NCI-H510A (cell line): ENCODE measurements at places on chromosomes 4 and X.
A peak's percentile ranks its signal among the peaks of the same experiment; 100 is the strongest.

DNA sequence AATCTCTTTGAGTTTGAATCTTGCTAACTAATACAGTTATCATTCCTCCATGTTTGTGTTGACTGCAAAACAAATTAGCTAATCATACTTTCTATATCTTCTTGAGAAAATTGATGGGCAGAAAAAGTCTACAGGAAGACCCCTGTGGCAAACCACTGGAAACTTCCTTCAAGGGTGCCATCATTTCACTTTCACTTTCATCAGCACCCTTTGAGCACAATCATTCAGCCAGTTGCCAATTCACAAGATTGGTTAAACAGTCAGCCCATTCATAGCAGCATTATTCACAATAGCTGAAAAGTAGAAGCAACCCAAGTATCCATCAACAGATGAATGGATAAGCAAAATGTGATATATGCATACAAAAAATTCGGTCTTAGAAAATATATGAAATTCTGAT lies 101.5 kb downstream of the CCDC160 start:
- no peak for DNase-seq

- no peak for DNase-seq
Observed at GRCh38 chrX:42694260-42694815, 83.6 kb downstream of the PPP1R2C start.

DNA sequence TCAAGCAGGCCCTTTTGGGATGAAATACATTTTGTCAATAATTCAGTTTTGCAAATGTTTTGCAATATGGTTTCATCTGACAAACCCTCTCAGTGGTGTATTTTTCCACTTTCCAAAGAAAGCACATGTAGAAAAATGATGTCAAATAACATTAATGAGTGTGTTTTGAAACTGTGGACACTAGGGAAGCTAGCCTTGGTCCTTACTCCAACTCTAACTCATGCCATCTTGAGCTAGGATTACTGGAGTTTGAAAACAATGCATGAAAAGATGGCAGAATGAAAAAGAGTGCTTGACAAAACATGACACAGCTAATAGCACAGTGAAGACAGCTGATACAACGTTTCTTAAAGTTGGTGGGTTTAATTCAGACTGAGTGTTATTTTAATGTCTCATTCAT lies 41.4 kb downstream of the HAND2 start:
- no peak for DNase-seq

DNA sequence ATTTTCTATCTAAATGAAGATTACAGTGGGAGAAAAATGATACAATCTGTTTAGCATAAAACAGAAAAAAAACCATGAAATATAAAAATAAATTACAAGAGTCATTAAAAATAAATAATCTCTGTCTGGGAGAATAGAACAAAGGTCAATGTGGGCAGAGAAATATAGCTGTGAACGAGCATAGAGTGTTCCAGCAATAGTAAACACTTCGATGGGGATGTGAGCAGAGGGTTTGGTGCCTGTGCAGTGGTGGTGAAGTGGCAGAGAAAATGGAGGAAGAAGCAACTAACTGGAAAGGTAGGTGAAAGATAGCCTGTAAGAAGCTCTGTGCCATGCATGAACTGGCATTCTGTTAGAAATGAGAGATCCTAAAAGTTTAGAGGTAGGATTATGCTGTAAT lies 64.9 kb downstream of the ANKRD50 start:
- no peak for DNase-seq

GRCh38 chr4:121330180-121330665 lies 50.6 kb downstream of the QRFPR start:
- no peak for DNase-seq

GRCh38 chr4:168411318-168412150 lies 68.8 kb downstream of the DDX60L start:
- DNase-seq, result no peak

DNA sequence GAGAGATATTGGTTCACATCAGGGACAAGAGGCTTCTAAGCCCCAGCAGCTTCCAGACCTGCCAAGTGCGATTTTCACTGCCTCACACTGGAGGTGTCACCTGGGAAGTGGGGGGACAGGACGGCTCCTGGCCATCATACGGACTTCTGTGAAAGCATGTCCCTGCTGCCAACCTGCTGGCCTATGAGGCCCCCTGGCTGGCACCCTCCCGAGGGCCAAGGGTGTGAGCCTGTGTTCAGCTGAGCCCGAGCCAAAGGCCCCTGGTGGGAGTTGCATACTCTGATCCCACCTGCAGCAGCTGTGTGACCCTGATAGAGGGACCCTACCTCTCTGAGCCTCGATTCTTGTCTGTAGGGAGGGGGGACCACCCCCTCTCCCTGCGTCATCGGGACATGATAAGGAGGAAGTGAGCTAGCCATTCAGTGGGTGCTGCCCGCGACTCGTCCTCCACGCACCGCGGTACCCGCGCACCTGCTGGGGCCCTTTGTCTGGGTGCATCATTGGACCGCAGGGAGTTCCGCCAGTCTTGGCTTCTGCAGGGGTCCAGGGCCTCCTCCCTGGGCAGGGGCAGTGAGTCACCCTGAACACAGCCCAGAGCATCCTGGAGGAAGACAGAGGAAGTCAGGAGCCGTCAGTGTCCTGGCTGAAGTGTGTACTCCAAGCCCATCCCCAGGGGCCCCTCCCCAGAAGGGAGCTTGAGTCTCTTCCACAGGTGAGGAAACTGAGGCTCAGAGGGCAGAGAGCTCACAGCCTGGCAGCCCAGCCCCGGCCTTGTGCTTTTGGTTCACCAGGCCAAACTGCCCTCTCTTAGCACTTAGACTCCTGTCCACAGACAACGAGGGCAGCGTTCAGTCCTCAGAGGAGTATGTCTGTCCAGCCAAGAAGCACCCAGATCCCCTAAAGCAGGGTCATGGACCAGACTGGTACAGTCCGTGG lies 24.1 kb downstream of the C4orf50 start:
- DNase-seq, result no peak

GRCh38 chr4:174362340-174362739 lies 78.6 kb downstream of the CEP44 start:
- DNase-seq, result no peak

DNA sequence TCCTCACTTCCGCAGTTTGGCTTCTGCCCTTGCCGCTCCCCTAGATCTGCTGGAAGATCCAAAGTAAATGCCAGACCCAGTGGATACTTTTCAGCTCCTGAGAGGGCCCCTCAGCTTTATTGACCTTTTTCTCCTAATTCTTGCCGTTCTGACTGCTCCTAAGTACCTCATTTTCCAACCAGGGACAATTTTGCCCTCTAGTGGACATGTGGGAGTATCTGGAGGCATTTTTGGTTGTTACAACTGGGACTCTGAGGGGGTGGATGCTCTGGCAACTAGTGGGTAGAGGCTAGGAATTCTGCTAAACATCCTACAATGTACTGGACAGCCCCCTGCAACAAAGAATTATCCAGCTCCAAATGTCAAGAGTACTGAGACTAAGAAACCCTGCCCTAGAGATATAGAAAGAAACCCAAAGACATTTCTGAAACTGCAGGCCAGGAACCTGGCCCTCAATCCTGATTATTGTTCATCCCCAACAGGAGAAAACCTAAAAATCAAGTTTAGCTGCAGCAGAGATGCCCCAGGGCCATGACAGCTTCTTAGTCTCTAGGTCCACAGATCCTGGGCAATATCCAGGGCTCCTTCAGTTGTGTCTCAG lies 3.4 kb downstream of the TEX13B start:
- DNase-seq, result no peak

GRCh38 chr4:128866691-128867090 lies 57.2 kb downstream of the JADE1 start:
- DNase-seq, result no peak

- DNase-seq, result no peak
Observed at GRCh38 chrX:109190542-109190941, 291.3 kb downstream of the GUCY2F start.

GRCh38 chr4:168057412-168057811 lies 34.9 kb upstream of the ANXA10 start:
- no peak for DNase-seq

- no peak for DNase-seq
Observed at GRCh38 chrX:826448-826847, 195.9 kb downstream of the SHOX start.

- no peak for DNase-seq
Observed at GRCh38 chr4:1775731-1776500, 17.2 kb upstream of the FGFR3 start.

GRCh38 chr4:126756050-126756829 lies 876.5 kb upstream of the INTU start:
- no peak for DNase-seq

- no peak for DNase-seq
Observed at GRCh38 chr4:144531841-144532240, 114.1 kb upstream of the HHIP start.

DNA sequence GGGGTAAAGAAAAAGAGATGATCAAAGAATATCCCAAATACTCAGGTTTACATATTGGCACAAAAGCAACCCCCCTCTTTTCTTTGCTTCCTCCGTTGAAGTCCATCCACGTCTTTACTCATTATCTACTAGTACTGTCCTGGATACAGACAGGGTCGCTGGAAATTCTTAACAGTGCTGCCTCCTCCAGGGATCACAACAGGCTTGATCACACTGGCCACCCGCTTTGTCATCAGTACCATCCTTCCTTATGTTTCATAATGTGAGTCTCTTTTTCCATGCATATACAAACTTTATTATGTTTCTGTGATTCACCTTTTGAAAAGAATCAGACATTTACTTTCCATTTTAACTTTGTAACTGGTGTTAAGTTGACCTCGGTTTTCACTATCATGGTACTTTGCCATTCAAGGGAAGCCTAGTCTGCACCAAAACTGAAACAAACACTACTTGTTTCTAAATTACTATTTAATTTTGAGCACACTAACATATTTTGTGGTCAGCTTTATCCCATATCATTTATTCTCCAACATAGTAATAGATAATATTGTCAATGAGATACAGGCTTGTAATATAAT lies 387.5 kb upstream of the PPP1R2C start:
- no peak for DNase-seq

- no peak for DNase-seq
Observed at GRCh38 chr4:183591301-183591700, 67.7 kb downstream of the RWDD4 start.

DNA sequence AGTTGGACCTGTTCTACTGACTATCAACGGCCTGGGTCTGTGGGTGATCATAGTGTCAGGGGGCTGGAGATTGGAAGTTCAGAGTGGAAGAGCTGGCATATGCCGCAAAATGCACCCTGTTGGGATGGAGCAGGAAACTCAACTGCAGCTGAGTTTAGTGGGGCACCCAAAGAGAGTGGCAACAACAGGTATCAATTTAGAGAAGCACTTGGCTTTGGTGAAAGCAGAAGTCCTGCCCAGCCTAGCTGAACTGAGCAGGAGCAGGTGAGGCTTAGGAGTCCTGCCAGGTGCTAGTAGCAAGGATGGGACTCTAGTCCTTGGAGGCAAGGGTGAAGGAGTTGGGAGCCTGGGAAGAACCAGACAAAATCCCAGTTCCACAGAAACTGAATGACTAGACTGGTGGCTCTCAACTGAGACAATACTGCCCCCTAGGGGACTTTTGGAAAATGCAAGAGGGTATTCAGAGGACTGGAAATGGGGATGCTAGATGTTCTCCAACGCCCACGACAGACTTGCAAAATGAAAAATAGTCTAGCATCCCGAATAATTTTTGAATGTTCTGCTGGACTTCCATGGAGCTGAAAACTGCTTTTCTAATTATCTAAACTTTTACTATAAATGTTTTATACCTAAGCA lies 49.4 kb downstream of the RTL9 start:
- no peak for DNase-seq

GRCh38 chr4:173025131-173025530 lies 143.5 kb upstream of the GALNT7 start:
- peak; percentile 47 for DNase-seq

DNA sequence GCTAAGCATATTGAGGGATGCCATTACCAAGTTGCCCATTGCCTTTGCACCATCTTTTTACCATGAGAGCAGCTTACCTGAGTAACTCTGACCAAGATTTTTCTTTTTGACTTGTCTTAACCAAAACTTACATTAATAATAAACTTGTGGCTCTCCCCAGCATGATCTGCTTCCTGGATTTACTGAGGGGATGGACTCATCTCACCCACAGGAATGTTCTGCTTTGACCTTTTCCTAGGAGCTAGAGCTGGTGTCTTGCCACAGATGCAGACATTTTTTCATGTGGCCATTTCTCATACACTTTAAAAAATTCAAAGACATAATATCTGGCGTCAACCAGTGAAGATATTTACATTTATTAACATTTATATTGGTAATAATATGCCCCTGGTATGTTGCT lies 79.2 kb upstream of the EFHC2 start:
- no peak for DNase-seq

DNA sequence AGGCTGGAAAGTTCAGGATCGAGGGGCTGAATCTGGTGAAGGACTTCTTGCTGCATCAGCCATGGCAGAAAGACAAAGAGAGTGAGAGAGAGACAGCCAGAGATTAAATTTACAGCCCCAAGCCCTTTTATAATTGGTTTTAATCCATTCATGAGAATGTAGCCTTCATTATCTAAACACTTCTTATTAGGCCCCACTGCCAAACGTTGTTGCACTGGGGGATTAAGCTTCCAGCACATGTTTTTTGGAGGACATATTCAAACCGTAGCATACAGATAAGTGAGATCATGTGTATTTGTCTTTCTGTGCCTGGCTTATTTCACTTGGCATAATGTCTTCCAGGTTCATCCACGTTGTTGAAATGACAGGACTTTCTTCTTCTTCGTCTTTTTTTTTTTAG lies 524.7 kb downstream of the SPRY1 start:
- no peak for DNase-seq

- no peak for DNase-seq
Observed at GRCh38 chr4:120919358-120919757, 3.2 kb downstream of the PRDM5 start.

DNA sequence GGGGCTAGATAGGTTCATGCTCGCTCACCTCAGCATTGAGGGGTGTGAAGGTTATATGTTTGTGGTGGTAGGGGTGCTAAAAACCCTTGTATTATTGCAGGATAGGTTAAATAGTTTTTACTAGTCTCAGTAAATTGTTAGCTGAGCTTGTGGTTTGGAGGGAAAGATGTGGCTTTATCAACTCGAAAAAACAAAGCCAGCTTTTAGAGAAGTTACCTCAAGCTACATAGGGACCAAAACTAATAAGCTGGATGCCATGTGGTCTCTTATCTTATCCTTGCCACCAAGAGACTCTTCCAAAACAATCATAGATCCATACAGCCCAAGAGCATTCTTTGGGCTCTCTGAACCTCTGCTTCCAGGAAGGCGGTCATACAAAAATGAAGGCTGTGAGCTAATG lies 29.2 kb downstream of the MSN start:
- no peak for DNase-seq

GRCh38 chr4:130722361-130722760 lies 1626.4 kb downstream of the C4orf33 start:
- no peak for DNase-seq

GRCh38 chrX:8204943-8205342 lies 33.9 kb upstream of the VCX2 start:
- DNase-seq, result no peak

DNA sequence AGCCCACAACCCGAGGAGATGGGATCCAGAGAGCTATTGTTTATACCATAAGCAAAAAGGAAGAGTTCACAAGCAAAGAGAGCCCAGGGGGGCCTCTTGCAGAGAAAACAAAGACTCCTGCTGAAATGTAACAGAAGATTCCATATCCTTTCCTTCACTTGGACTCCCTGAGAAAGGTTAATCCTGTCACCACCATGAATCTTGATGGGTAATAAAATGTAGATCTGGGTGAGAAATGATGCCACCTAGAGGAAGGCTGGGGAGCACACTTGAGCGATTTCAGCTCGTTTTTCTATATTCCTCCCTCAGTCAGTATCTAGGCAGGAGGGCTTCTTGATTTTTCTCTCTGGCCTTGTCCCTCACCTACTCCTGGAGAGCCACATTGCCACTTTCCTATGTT lies 10.2 kb upstream of the KCNE5 start:
- no peak for DNase-seq

GRCh38 chr4:20151436-20151835 lies 100.3 kb upstream of the SLIT2 start:
- DNase-seq, result no peak
